ENCODE measurements at places on chromosomes 4 and X. TPM values are rescaled to one million over a fixed set of nuclear protein-coding genes. Genes with fewer than 3 reads are reported as not detected.

SLC6A14 gene
- total RNA-seq: 49.8 TPM

H2BW1 gene
- not detected for total RNA-seq

PF4V1 gene
- not detected for total RNA-seq

GC gene
- not detected for total RNA-seq

GRCh38 chrX:30973784-30974427, 84.9 kb upstream of the TAB3 start:
- no peak for DNase-seq

- DNase-seq: peak; percentile 95
Observed at GRCh38 chrX:40176351-40177116, 78.8 kb upstream of the BCOR start.

- no peak for DNase-seq
Observed at GRCh38 chr4:180423712-180424057, 1819.5 kb upstream of the TENM3 start.
